NCI-H748 treated with DMSO at 0.1 percent for 48 hours (cell line): ENCODE measurements at places on chromosomes 12 and 14.

- DNase-seq, result peak; percentile 80
These were observed 30.7 kb downstream of the GUCY2C start for GRCh38 chr12:14665354-14666348.

- DNase-seq, result no peak
These were observed 57.3 kb downstream of the GALNT16 start for GRCh38 chr14:69317102-69317755.

DNA sequence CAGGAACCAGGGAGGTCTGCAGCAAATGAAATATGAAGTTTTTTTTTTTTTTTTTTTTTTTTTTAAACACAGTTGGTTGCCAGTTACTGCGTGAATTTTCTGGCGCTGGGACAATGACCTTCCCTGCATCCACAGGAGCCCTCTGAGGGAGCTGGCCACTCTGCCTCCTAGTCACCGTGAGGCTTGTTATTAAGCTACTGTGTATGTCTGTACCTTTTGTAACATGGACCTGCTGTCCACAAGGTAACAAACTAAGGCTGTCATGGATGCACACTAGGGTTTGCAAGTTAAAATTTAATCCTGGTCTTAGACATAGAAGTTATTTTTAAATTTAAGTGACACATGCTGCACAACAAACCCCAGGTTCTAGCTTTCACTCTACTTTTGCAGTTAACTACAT, 211.0 kb downstream of the SSPN start:
- DNase-seq, result no peak

- DNase-seq, result no peak
These were observed 101.1 kb downstream of the B4GALNT3 start for GRCh38 chr12:560691-561390.

GRCh38 chr14:92887157-92887556, 35.8 kb upstream of the CHGA start:
- DNase-seq, result no peak

DNA sequence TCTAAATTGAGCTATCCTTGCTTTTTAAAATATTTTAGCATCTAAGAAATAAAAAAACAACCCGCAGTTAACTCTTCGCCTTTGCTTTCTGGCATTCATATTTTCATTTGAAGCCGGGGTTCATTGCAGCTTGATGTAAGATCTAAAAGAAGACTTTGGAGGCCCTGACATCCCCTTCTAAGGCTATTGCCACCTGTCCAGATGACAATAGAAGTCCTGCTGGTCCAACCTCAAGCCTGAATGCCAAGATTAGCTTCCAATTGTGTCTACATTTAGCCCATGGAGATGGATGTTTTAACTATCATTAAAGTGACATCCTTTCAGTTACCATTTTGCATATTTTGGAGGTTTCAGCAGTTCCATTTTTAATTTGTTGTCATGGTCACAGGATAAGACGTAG, 51.6 kb upstream of the ATP2A2 start:
- DNase-seq, result no peak

DNA sequence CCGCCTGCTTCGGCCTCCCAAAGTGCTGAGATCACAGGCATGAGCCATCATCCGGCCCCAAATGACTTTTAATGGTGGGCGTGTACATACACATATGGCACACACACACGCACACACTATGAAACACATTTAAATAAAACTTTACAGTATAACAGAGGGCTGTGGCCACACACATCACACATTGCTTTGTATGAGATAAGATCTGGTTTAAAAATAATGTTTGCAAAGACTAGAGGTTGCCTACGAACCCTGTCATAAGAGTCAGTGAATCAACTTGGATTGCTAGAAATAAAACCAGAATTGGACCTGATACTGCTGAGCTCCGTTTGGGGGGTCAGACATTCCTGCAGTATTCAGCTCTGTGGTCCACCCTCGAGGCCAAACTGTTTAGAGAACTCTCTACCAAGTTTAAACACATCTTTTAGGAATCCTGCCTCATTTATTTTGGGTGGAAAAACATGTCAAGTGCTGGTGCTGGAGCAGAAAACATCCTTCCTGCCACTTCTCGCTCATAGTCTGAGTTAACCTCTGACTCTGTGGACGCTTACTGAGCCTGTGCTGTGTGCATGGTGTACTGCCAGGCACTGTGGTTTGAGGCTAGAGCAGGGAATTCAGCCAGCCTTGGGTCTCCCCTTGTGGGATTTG, 47.8 kb upstream of the EML1 start:
- DNase-seq, result no peak

DNA sequence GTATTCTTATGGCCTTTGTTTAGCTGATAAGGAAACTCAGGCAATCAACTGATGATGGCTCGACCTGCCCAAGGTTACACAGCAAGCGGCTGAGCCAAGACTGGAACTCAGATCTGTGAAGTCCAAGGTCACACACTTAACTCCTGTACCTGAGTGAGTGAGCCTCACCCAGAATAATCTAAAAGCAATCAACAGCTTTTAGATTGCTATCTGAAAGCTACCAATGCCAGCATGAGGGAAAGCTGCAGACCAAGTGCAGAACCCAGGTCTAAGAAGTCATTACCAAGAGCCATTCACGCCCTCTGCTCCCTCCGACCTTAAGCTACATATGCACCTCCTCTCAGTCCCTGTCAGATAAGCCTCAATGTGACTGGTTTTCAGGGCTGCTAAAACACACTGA, 12.1 kb downstream of the APPL2 start:
- no peak for DNase-seq

- no peak for DNase-seq
These were observed 29.7 kb downstream of the ATF7IP start for GRCh38 chr12:14395074-14395778.

DNA sequence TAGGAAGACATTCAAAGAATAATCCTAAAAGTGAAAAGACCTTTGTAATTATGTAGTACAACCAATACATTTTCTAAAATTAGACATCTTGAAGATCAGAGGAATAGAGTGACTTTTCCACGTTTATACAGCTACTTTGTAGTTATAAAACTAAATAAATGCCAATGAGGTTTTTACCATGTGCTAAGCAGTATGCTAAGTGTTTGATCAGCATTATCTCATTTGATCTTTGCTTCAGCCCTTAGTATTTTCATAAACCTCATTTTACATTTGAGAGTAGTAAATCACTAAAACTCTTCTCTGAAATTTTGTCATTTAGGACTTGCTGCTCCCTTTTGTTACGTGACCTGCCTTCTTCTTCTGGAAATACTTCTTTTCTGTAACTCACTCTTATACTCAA, 13.6 kb downstream of the MBIP start:
- no peak for DNase-seq

DNA sequence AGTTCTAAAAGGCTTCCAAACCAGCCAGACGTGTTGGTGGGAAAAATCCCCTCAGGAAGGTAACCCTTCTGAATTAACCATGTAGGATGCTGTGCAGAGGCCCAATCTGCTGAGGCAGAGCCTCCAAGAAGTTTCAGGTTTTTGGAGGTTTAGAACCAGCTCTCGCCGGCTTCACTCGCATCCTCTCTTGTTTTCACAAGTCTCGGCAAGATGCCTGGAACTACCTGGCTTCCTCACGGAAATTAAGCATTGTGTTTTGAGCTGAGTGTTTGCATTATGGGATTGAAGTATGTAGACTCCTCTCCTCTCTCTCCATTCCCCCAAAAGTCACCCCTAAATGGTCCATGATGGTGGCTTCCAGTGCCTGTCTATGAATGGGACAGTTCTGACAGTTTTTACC, 20.6 kb downstream of the LTBP2 start:
- no peak for DNase-seq

DNA sequence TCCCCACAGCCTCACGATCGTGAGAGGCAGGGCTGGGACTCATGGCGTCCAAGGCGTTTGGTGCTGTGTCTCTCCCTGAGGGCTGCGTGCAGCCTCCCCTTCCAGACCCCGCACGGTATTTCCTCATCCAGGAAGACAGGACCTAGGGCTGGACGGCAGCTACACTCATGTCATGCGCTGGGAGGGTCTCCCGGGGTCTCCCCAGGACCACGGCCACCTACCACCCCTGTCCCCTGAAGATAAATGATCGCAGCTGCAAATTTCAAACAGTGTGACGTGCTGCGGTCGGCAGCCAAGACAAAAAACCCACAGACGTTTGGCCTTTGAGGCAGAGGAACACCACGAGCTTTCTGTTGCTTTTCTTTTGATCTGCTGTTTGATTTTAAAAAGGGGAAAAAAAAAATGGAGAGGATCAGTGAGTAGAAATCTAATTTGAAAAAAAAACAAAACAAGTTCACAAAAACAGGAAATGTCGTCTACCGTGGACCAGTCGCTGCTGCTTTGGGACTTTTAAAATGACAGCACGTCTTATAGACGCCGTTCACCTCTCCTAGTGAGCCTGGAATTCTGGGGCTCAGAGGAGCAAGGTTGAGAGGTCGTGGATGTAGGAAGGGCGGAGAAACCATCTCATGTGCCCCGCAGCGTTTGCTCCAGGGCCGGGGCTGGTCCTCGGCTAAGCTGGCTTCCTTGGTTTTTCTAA, 237.6 kb downstream of the SLC41A2 start:
- DNase-seq, result no peak

GRCh38 chr14:29355331-29355730, 572.3 kb downstream of the PRKD1 start:
- no peak for DNase-seq

DNA sequence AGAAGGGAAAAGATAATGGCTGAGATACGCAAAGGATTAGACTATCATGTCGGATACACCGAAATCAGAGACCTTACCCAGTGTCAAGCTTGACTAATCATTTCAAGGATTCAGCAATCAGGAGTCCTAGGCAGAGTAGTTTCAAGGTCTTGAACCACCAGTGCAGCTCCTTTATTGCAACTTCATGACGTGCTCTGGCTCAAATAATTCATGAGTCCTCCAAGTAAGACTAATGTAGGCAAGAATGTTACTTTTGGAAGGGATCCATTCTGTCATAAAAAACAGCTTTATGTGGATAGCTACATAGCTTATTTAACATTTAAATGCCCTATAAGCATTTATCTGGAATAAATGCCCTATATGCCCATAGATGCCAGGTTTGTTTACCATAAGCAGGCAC, 123.2 kb downstream of the LMO3 start:
- DNase-seq, result no peak

GRCh38 chr14:54427871-54428270, 13.3 kb downstream of the CNIH1 start:
- no peak for DNase-seq

DNA sequence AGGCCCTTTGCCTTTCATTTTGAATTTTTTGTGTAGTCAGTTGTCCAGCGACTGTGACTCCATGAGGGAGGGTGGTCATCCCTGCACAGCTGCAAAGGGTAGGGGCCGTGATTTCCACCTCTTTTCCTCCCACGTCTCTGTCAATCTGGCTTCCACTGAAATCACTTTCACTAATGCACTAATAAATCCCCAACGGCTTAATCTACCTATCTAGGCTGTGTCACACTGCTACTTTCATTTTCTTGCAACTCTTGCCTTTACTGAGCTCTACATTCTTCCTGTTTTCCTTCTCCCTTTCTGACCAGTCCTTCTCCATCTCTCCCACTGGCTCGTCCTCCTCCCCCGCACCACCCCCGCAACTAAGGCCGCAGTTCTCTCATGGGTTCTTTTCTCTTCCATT, 212.3 kb upstream of the FOXN3 start:
- no peak for DNase-seq

DNA sequence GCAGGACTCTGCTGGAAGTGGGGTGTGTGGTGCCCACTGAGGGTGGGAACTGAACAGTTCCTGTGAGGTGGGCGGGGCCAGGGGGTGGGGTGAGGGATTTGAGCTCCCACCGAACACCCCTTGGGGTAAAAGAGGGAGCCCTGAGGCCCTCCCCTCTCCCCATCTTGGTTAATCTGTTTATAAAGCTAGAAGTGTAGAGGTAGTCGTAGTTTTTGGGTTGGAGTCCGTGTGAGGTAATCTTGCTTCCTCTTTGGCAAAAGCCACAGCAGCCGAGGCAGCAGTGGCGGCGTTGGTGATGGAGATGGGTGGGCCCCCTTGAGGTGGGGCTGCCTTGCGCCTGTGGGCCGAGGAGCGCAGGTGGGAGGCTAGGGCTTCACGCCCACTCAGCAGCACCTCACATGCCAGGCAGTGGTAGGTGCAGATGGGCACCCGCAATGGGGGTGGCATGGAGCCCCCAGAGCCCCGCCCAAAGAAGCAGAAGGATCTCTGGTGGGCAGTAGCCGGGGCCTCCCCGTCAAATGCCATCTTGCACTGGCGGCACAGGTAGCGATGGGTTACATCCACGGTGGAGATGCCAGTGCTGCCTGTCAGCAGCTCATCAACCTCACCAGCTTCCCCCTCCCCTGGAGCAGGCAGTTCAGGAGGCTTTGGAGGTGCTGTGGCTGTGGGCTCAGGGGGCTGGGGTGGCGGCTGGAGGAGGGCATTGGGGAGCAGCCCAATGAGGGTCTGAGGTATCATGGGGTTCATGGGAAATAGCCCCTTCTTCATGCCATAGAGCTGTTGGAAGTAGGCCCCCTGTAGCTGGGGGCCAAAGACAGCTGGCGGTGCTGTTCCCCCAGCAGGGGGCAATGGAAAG, 29.6 kb downstream of the ZFHX2 start:
- no peak for DNase-seq

DNA sequence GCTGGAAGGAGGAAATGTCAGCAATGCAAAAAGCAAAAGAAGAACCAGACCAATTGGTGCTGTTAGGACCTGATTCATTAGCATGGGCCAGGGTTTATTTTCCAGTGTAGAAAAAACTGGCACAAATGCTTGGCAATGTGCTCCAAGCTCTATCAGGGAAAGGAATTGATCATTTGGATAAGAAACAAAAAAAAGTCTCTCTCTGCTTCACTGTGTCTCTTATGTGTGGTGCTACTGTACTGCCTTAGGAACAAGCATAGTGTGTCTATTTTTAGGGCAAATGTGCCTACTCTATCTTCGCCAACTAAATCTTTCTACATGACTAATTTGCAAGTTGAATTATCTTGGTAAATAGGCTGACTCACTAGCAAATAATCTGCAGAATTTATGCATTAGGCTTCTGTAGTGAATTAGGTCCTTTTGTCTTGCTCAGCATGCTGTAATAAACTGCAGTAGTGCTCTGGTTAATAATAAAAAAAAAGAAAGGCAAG, 236.7 kb downstream of the MDGA2 start:
- no peak for DNase-seq

DNA sequence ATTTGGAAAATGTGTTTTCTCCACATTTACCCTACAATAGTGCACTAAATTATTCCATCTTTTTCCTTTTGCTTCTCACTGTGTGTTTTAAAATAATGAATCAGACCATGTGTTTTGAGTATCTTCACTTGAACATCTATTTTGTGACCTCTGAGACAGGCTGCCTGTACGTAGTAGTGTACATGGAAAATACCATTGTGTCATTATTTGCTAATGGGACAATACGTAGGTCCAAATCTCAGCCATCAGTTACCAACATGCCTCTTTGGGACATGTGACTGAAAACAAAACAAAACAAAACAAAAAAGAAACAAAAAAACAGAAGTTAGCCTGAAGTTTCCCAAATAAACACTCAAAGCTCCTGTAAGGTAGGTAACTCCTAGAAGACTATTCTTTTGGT, 7.1 kb upstream of the MYF6 start:
- DNase-seq, result no peak

DNA sequence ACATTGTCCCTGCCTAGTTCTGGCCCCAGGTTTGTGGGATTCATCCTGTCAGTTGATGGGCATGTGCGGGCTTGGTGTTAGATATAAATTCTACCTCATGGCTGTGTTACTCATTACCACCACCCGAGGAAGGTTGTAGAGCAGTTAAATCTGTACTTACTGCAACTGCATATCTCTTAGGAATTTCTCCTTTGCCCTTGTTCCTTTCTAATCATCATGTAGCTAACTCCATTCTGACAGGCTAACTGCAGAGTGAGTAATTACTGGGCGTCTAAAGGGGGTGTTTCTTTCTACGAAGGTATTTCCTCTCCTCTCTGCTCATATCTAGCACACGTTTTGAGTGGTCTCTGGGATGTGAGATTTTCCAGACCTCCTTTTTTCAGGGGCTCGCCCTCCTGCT, 1076.7 kb downstream of the TMTC2 start:
- no peak for DNase-seq

GRCh38 chr12:106866426-106867080, 89.2 kb upstream of the TMEM263 start:
- no peak for DNase-seq
